Activated T-helper 1 cell treated with anti-CD3 and anti-CD28 coated beads, Interleukin-2, amount 50 U/mL, for 16 hours (primary cell): ENCODE measurements at places on chromosomes 12 and 14.

DNA sequence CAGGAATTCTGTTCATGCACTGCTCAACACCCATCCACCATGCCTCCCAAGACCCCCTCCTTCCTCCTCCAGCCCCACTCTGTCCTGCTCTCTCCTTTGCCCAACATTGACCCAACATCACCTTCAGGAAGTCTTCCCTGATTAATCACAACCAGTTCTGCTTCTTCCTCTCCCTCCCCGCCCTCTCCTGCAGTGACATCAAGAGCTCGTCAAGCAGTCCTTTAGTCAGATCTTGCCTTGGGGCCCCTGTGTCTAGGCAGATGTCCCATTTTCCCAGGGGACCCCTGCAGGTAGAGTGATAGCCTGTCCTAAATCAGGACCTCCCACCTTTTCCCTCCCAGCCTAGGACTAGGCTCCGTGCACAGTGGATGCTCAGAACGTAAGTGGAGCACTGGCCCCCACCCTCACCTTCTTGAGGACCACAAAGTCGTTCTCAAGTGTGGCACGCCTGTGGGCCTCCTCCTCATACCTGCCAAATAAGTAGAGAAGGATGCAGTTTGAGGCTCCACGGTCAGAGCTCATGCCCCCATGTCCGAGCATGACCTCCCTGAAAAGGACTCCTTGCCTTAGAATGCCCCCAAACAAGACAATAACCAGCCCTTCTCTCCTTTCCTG, 2.3 kb downstream of the KRT78 start:
- no peak for DNase-seq

DNA sequence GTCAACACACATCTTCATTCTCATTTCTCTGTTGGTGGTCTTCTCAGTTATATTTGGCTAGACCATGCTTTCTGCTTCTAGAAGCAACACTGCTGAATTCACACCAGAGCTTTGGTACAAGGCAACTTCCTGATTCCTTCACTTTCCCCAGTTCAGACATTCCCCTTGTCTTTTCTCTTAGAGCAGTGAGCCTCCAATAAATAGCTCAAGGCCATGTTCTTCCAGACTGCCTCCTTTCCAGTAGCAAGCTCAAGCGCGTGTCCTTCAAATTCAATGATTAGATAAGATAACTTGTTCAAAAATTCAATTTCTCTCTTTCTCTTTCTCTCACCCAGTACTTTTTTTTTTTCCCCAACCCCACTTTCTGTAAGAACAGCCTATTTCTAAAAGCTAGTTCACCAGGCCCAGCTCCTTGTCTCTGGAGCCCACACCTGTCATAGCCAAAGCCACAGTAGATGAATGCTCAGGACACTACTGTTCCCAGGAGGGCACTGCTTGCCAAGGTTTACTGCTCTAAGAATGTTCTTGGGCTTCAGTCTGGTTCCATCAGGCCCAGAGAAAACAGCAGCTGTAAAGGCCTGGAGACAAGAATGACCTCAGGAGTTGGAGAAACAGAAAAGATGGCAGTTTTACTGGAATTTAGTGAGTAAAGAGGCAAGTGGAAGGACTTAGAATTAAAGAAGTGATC, 17.7 kb downstream of the TBK1 start:
- DNase-seq, result no peak

- no peak for DNase-seq
Measured at GRCh38 chr14:78367355-78367754, 197.2 kb downstream of the NRXN3 start.

DNA sequence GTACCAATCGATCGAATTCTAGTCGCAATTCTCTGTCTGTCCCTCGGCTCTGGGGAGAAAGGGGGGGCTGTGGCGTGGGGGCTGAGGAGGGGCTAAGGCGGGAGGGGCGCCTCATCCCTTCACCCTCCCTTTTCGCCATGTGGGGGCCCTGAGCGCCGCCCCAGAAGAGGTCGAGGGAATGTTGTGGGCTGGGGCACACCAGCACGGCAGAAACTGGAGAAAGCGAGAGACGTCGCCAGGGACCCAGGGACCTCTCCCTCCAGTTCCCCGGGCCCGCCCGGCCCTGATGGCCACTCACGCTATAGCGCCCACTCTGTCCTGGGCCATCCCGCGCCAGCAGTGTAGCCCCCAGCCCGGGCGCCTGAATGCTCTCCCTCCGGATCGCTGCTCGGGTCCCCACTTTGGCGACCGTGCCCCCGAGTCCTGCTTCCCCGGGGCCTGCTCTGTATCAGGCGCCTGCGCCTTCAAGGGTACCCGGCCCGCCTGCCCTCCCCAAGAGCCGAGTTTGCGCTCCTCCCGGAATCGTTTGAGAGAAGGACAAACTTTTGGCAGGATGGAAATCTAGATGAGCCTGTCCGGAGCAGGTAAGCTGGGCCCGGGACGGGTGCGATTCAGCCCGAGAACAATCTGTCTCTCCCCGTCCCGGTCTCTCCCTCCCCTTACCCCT, 62.6 kb downstream of the SMUG1 start:
- no peak for DNase-seq

DNA sequence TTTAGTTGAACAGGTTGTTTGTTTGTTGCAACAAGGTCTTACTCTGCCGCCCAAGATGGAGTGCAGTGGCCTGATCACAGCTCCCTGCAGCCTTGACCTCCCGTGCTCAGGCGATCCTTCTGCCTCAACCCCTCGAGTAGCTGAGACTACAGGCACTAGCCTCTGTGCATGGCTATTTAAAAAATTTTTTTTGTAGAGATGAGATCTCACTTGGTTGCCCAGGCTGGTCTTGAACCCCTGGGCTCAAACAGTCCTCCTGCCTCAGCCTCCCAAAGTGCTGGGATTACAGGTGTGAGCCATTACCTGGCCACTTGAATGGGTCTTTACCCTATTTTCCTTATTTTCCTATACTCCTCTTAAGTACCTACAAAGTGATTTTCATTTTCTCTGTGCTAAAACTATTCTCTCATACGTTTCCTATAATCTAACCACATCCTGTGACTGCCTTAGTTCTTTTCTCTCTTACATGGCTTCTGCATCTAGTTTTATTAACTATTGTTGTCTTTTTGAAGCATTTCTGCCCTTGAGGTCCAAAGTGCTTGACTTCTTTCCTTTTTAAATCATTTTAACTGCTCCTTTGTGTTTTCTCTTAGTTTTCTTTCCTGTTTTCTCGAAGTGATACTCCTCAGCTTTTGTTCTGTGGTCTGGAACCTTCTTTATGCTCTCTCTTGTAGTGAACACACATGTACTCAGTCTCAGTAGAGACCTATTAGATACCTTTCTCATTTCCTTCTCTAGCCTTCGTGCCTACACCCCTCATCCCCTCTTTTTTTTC, 14.1 kb downstream of the GPX2 start:
- no peak for DNase-seq

DNA sequence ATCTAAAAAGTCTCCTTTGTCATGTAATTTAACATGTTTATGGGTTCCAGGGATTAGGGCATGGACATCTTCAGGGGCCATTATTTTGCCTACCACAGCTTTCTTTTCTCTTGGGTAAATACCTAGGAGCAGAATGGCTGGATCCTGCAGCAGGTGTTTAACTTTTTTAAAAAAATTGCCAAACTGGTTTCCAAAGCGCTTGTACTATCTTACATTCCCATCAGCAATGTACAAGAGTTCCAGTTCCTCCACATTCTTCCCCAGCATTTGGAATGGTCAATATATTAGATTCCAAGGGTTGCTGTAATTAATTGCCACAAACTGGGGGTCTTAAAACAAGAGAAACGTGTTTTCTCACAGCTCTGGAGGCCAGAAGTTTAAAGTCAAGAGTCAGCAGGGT, 27.7 kb upstream of the MYL2 start:
- DNase-seq, result no peak

DNA sequence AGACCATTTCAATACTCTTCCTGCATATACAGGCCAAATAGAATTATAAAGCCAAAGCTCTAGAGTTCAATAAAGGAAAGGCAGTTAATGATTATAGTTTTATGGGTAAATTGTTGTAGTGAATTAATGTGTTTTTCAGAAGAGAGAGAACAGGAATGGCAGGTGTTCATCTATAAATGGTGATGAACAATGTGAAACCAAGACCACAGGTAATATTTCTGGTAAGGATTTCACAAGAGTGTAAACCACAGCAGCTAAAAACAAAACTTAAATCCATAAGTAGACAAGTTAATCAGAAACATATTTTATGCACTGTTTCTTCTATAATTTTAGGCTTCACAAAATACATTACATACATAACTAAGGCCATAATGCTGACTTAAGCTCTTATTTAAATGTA, 204.4 kb downstream of the SYT1 start:
- DNase-seq, result no peak

- no peak for DNase-seq
Measured at GRCh38 chr14:91647856-91648255, 84.0 kb downstream of the CATSPERB start.

GRCh38 chr12:45423931-45424330, 208.0 kb downstream of the ANO6 start:
- no peak for DNase-seq
